ENCODE measurements at places on chromosomes 1 and 21.

- no peak for DNase-seq
Observed at GRCh38 chr1:20483098-20483832, 2.7 kb downstream of the CAMK2N1 start.

DNA sequence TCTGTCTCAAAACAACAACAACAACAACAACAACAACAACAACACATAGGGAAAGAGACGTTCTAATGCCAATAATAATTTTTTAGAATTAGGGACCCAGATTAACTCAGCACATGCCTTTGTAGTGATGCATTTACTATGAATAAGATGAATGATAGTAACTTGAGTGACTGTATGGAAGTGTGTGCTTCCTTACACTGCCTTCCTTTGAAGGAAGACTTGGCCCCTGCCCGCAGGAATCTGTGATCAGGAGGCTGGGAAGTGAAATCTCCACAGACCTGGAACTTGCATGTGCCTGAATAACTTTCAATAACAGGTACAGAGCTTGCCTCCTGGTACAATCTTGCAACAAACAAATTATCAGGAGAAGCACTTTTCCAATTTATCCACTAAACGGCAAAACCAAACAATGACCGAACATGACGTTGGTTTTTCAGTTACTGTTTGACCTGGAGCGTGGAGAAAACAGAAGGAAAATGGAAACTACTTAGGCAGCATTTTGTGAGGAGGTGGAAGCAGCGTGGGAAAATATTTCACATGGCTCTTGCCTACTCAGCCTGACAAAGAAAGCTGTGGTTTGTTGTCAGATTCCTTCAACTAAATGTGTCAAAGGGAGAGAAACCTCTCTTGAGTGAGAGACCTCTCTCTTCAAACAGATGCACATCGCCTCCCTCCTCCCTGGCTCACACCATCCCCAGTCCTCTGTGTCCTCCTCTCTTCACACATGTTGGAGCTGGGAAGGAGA lies 10.1 kb upstream of the ABCA4 start:
- no peak for DNase-seq

DNA sequence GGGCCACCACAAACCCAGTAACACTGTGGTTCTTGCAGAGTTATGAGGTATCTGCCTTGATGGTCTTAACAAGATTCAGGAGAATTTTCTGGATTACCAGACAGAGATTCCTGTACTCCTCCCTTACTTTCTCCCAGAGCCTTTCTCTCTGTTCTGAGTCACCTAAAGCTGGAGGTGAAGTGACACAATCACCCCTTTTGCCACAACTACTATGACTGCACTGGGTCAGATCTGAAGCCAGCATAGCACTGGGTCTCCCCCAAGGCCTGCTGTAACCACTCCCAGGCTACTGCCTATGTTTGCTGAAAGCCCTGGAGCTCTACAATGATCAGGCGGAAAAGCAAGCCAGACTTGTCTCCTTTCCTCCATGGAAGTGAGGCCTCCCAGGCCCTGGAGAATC lies 156.7 kb upstream of the NEGR1 start:
- DNase-seq, result no peak

DNA sequence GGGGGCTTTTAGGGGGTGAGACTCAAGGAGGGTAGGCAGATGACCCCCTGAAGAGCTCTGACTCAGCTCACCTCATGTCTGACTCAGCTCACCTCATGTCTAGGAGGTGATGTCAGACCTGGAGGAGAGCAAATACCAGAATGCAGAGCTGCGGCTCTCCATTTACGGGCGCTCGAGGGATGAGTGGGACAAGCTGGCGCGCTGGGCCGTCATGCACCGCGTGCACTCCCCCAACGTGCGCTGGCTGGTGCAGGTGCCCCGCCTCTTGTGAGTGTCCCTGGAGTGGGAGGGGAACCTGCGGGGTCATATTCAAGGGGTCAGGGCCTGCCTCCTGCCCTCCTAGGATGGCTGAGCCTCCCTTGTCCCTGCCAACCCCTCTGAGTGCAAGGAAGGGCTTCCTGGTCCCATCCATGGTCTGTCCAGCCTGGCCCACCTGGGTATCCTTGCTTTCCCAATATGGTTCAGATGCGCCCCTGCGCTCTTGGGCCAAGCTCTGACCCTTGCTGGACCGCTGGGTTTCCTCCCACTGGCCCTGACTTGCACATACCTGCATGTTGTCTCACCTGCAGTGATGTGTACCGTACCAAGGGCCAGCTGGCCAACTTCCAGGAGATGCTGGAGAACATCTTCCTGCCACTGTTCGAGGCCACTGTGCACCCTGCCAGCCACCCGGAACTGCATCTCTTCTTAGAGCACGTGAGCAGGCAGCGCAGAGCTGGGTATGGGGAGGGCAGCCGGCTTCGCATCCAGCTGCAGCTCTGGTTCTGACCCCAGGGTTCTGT lies 9.1 kb downstream of the AMPD2 start:
- DNase-seq, result no peak

- DNase-seq, result no peak
Observed at GRCh38 chr1:154371436-154371835, 33.7 kb upstream of the IL6R start.

GRCh38 chr1:234782791-234783190 lies 172.8 kb upstream of the IRF2BP2 start:
- DNase-seq, result no peak

DNA sequence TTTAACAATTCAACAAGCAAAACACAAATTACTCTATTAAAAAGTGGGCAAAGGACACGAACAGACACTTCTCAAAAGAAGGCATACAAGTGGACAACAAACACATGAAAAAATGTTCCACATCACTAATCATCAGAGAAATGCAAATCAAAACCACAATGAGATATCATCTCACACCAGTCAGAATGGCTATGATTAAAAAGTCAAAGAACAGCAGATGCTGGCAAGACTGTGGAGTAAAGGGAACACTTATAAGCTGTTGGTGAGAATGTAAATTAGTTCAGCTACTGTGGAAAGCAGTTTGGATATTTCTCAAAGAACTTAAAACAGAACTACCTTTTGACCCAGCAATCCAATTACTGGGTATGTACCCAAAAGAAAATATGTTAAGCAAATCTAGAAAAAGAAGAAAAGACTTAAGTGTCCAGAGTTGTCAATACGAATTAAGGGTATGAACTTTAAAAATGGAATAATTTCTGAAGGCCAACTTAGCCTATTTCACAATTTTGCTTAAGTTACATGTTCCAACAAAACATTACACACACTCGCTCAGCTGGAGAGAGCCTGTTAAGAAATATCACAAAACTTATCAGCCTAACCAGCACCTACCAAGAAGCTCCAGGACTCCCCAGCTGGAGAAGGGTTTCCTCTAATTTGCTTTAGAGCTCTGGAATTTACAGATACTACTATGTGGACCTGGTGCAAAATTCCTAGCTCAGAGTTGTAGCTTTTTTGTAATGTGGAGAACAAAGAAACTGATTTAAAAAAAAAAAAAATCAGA lies 232.1 kb downstream of the DUSP10 start:
- no peak for DNase-seq

Data from nucleus accumbens (tissue), 56 donors.